ENCODE measurements at places on chromosomes 11 and 22. TPM values are rescaled to one million over a fixed set of nuclear protein-coding genes. Genes with fewer than 3 reads are reported as not detected.
A peak's percentile ranks its signal among the peaks of the same experiment; 100 is the strongest.

The MUC6 gene
- total RNA-seq, result not detected

- no peak for DNase-seq
Observed at GRCh38 chr11:36010010-36010740, 66.3 kb downstream of the LDLRAD3 start.

DNA sequence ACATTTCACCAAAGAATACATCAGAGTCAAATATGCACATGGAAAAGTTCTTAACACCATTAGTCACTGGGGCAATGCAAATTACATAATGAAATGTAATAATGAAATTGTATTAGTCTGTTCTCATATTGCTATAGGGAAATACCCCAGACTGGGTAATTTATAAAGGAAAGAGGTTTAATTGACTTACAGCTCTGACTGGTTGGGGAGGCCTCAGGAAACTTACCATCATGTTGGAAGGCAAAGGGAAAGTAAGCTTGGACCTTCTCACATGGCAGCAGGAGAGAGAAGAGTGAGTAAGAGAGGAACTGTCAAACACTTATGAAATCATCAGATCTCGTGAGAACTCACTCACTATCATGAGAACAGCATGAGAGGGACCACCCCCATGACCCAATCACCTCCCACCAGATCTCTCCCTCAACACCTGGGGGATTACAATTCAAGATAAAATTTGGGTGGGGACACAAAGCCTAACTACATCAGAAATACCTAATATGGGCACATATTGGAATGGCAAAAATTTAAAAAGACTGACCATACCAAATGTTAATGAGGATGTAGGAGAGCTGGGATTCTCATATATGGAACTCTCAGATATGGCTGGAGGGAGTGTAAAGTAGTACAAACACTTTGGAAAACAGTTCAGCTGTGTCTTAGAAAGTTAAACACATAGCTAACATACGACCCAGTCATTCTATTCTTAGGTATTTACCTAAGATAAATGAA, 65.1 kb upstream of the CD44 start:
- no peak for DNase-seq

DNA sequence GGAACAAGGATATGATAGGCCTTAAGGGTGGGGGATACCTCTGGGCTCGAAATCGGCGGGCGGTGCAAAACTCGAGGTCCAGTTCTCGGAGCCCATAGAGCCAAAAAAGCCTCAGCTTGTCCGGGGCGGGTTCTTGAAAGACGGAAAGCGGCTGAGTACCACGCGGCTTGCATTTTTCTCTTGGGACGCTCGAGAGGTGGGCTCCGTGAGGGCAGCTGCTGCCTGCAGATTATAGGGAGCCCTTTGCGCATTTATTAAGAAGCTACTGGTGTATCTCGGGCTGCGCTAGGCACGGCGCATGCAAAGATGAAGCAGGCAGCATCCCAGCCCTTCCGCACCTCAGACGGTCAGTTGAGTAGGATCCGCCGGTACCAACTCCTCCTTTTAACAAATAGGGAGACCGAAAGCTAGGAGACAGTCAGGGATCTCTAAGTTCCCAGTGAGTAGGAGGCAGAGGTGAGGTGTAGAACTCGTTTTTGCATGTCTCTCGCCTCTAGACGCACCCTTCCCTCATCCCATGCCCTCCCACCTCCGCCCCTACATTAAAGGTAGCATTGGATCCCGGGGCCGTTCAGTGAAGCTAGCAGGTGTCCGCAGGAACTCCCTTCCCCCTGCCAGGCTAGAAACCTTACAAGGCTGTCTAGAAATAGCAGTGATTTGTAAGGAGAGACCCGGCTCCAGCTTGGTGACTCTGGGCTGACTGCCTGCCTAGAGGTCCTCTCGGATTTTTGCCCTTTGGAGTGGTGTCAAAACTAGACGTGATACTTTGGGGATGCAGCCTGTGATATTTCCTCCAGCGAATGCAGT, 768 bp downstream of the LDHA start:
- DNase-seq, result no peak

The OR52K2 gene
- total RNA-seq, result not detected

DNA sequence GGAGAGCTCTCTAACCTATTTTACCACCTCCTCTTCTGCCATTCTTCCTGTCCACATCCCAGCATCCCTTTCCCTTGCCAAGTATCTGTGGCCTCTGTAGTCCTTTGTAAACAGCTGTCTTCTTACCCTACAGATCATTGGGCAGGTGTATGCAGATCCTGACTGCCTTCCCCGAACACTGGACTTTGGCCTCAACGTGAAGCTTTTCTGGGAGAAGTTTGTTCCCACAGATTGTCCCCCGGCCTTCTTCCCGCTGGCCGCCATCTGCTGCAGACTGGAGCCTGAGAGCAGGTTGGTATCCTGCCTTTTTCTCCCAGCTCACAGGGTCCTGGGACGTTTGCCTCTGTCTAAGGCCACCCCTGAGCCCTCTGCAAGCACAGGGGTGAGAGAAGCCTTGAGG, 17.3 kb downstream of the PIK3IP1 start:
- DNase-seq, result peak; percentile 43

- no peak for DNase-seq
Observed at GRCh38 chr11:61696602-61697001, 16.4 kb downstream of the DAGLA start.

DNA sequence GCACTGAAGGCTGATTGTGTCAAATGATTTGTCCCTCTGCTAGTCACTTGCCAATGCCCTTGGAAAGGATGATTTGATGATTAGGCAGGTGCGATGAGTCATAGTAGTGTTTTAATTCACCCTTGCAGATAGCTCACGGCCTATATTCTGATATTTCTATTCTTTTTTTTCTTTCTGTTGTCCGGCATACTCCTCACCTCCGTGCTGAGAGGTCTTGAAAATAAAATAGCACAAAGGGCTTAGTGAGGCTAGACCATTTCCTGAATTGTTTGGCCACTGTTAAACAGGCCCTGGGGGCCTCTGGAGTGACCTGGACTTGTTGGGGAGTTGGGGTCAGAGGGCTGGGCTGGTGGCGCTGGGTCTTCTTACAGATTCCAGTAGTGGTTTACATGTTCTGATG, 99.8 kb downstream of the ZBTB16 start:
- DNase-seq, result peak; percentile 74

The KCNK7 gene
- total RNA-seq, result not detected

The ASCL3 gene
- total RNA-seq, result not detected

DNA sequence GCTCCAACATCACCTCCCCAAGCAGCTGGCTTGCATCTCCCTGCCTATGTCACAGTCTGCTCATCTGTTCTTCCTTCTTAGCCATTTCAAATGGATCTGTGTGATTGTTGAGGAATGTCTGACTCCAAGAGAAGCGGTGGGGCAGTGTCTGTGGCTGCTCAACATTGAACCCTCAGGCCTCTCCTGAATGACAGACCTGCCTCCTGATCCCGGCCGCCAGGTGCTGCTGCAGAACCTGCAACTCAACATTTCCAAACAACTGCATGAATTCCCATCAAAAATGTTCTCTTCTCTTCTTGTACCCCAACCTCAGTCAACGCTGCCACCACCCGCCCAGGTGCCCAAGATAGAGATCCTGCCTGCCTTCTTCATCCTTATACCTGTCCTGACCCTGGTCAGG, 132.5 kb downstream of the FBXO7 start:
- no peak for DNase-seq

GRCh38 chr22:23181721-23182308, 1.5 kb downstream of the BCR start:
- DNase-seq, result no peak

The SLC22A9 gene
- not detected for total RNA-seq

GRCh38 chr11:122633219-122633829, 22.2 kb upstream of the UBASH3B start:
- peak; percentile 46 for DNase-seq

DNA sequence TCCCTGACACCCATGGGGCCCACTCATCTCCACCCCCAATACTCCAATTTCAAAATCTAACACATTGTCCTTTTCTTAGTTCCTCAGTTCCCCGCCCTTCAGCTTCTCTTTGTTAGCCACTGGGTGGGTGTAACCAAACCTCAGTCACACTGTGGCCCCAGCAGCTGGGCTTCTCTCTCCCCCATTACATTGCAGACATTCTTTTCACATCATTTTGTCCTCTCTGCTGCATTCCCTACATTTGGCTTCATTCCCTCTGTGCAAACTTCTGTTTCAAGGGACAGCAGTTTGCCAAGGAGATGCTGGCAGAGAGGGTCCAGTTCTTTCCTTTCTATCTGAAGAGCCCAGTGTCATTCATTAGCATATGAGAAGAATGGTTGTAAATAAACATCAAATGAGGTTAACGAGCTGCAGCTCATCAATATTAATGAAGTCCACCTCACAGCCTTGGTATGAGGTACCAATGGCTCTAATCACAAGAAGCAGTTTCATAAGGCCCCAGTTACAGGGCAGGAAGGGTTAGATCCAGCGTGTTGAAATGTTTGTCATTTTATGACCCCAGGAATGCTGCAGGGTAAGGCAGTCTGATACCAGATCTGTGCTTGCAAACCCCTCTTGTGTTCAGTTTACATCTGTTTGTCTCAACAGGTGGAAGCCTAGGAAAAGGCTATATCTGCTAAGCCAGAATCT, 72.3 kb downstream of the ARFGAP2 start:
- no peak for DNase-seq

DNA sequence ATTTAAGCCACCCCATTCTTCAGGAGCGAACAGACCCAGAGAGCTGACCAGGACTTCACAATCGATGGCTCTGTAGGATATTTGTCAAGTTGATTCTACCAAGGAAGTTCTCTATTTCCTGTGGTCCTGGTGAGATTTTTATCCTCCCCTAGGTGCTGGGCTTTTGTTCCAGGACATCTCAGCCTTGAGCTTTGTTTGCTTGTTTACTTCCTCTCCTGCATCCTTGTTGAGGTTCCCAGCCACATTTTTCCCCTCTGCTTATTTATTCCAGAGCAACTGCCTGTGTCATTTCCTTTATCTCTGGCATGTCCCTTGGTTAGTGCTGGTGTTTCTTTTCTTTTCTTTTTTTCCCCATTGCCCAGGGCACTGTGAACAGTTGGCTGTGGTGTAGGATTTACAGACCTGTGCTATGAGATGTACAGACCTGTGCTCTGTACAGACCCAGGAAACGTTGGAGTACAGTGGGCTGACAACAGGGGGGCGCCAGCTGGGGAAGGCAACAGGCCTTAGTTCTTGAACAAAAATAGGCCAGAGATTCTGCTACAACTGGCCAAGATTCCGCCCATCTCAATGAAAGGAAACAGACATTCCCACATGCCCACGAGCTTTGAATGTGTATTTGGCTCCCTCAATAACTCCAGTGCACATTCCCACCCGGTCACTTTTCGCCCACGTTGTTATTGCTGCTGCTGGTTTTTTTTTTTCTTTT, 235.9 kb upstream of the DDI1 start:
- DNase-seq, result no peak

DNA sequence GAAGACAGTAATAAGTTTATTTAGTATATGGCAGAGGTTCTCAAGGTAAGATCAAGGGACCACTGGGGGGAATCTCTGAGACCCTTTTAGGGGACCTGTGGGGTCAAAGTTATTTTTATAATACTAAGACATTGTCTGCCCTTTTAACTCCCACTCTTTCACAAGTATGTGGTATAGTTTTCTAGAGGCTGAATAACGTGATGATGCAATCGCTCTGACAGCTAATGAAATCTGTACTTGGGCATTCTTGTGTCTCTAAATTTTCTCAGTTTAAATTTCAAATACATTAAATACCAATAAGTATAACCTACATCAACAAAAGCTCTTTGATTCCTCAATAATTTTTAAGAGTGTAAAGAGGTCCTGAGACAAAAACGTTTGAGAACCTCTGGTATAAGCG, 147.9 kb downstream of the ATG16L2 start:
- DNase-seq, result no peak

The P2RX6 gene
- total RNA-seq, result 1.4 TPM

The SAC3D1 gene
- 15.1 TPM for total RNA-seq

The SCT gene
- not detected for total RNA-seq
